ENCODE measurements at places on chromosomes 5 and 9.

- DNase-seq, result no peak
Observed at GRCh38 chr5:128228521-128228920, 145.0 kb downstream of the SLC12A2 start.

DNA sequence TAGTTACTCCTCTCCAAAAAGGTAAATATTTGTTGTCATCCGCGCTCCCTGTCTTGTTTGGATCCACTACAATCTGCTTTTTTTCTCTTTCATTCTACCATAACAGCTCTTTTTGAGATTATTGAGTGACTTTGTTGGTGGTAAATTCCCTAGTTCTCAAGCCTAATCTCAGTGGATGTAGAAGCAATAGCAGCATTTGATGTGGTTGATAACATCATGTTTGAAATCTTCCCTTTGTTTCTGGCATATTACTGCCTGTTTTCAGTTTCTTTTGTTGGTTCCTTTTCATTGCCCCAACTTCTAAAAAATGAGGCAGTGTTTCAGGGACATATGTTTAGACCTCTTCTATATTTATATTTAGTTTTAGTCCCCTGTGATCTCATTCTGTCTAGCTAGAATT, 8.9 kb downstream of the CDC42SE2 start:
- no peak for DNase-seq

DNA sequence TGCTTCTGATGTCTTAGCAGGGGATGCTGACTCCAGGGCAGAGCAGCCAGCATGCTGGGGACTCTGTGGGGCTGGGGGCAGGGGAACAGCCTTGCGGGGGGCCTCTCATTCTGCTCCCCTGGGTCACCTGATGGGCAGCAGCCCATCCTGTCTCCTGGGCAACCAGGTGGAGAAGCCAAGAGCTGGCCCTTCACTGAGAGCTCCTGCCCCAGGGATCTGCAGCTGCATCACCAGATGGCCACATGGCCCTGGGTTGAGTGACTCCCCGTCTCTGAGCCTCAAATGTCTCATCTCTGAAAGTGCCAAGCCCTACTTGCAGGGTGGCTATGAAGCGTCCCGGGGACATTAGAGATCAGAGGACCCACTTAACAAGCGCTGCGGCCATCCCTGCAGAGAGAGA, 49.1 kb downstream of the LRSAM1 start:
- DNase-seq, result no peak

GRCh38 chr5:80629281-80629680, 25.2 kb upstream of the MSH3 start:
- DNase-seq, result no peak

GRCh38 chr5:15233566-15233965, 266.4 kb upstream of the FBXL7 start:
- DNase-seq, result no peak
